Activated CD4-positive, alpha-beta T cell treated with anti-CD3 and anti-CD28 coated beads for 24 hours (primary cell): ENCODE measurements at places on chromosomes 6 and 20.

- no peak for DNase-seq
Measured at GRCh38 chr6:168136001-168136400, 57.0 kb upstream of the FRMD1 start.

- no peak for DNase-seq
Measured at GRCh38 chr6:168363811-168364792, 44.5 kb upstream of the DACT2 start.

DNA sequence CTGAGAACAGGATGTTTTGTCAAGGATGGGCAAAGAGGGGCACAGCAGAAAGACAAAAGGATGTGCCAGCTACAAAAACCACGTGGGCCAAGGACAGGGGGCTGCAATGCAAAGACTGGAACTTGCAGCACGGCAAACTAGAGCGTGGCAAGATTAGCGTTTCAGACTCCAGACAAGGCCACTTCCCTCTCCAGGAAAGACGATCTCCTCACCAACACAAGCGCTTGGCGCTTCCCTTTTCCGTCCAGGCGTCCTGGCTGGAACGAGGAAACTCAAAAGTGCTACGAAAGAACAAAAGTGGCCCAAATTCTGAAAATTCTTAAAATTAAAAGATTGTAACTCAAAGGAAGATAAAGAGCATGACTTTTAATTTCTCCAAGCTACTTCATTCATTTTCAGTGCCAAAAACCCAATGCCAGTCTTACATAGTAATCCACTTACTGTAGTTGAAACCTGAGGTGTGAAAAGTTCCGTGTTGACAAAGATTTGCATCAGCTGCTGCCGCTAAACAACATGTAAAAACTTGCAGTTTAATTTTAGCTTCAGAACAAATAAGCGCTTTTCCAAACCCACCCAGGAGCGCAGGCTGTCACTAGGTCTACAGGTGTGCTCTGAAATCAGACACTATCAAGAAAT, 207.1 kb upstream of the RREB1 start:
- DNase-seq = no peak

- peak; percentile 34 for DNase-seq
Measured at GRCh38 chr6:28488916-28489365, 26.7 kb downstream of the GPX6 start.

- DNase-seq = no peak
Measured at GRCh38 chr6:36616893-36617521, 22.8 kb downstream of the SRSF3 start.
